Thyroid gland (tissue), 4 donors: ENCODE measurements at places on chromosomes 1 and 21. TPM values are rescaled to one million over a fixed set of nuclear protein-coding genes. Genes with fewer than 3 reads are reported as not detected.

CFHR4 gene
- not detected for total RNA-seq

DNA sequence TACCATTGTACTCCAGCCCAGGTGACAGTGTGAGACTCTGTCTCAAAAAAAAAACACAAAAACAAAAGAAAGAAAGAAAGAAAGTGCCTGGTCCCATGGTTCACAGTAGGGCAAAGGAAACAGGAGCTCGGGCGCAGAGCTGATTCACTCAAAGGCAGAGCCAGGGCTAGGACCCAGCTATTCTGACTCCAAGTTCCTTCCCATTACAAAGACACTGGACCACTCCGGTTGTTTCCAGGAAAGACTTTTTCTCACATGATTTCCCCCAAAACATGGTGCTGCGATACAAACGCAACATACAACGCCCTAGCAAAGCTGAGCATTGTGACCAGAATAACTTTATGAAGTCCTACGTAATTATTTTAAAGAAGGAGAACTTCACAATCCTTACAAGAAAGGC lies 10.7 kb downstream of the ABCG1 start:
- no peak for DNase-seq

DNA sequence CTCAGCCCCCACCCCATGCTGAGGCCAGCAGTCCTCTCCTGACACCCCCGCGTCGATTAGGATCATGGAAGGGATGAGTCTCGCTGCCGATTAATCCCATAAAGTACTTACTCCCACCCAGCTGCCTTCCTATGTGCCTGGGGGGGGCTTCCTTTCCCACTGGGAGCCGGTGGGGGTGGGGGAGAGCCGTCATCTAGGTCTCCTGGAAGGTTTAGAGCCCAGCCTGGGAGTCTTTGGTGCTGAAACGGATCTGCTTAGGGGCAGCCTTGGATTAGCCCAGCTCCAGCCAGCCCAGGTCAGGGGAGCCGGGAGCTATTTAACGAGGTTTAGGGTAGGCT lies 9.8 kb downstream of the SAMD11 start:
- no peak for DNase-seq

RGS16 gene
- total RNA-seq = 22.2 TPM

- DNase-seq = no peak
Measured at GRCh38 chr1:209772126-209772525, 12.2 kb downstream of the C1orf74 start.
